ENCODE measurements at places on chromosomes 1 and 21.

DNA sequence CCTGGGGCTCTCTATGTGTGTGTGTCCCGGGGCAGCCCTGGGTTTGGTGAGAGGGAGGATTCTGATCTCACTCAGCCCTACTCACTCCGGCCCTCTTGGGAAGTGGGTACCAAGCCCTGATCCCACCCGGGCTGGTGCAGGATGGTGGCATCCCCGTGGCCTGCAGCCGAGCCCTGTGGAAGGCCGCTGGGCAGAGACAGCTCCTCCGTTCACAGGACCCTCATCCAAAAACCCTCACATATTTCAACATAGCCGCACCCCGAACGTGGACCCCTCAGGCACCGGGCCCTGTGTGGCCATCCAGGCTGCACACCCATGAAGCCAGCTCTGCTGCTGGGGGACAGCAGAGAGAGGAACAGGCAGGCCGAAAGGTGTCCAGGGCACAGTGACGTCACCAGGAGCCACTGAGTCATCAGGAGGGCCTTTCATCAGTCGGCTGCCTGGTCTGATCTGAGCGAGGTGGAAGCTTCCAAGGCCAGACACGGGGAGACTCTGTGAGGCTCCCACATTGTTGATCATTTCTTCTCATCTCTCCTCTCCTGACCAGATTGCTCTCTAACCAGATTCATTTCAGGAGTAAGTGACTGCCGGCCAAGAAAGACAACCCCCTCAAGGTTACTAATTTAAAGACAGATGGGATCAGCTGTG lies 16.2 kb upstream of the GPR157 start:
- DNase-seq = peak; percentile 32

DNA sequence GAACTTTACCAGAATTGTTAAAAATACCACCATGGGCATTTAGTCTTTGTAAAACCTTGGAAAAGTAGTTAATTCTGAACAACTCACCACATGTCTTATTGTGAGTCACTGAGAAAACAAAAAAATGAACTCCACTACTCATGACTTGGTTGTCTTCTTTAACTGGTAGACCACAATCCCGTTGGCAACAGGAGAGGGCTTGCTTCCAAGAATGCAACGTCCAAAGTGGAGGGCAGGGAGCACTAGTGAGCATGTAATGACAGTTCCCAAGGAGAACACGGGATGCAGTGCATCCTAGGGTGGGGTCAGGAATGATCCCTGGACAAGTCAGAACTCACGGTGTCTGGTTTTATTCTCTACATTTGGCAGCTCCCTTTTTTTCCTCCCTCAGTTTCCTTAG lies 15.2 kb upstream of the HMCN1 start:
- no peak for DNase-seq

- DNase-seq = no peak
Measured at GRCh38 chr1:91700332-91700731, 185.6 kb downstream of the TGFBR3 start.

- DNase-seq = no peak
Measured at GRCh38 chr1:169250795-169251194, 116.8 kb downstream of the NME7 start.

GRCh38 chr1:151581451-151581850 lies 30.4 kb upstream of the SNX27 start:
- DNase-seq = no peak

- DNase-seq = no peak
Measured at GRCh38 chr1:7378346-7379130, 392.6 kb upstream of the VAMP3 start.

- DNase-seq = no peak
Measured at GRCh38 chr21:32064281-32064910, 191.6 kb downstream of the HUNK start.

- DNase-seq = peak; percentile 3
Measured at GRCh38 chr1:45470306-45470798, 20.6 kb downstream of the TESK2 start.

- DNase-seq = no peak
Measured at GRCh38 chr1:160657250-160657781, 10.5 kb upstream of the SLAMF1 start.

DNA sequence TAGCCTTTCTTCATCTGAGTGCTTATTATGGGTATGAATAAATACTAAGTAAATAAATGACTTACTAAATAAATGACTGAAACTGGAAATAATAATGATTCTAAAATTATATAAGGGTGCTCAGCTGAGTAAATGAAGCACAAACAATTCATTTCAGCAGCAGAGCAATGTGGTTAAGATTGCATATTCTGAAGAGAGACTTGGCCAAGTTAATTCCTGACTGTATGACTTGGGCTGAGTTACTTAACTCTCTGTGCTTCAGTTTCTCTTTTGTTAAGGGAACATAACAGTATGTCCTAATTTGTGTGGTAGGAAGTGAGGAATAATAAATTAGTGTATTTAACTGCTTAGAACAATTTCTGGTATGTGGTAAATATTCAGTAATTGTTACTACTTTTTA lies 19.1 kb downstream of the AGL start:
- no peak for DNase-seq

DNA sequence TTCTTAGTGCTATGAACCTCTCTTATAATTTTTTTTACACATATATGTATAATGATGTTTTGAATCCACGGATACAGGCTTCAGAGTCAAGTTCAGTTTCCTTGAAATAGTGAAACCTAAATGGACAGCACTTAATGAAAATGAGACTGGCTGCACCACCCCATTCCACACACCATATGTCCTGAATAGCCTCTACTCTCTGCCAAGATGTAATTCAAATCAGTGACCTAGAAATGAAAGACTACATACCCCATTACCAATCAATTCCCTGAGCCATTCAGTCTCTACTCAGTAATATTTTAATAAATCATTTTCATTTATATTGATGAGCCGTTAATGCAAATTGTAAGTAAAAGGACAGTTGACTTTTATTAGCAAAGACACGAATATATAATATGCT lies 614.9 kb upstream of the TMPRSS15 start:
- DNase-seq = no peak

DNA sequence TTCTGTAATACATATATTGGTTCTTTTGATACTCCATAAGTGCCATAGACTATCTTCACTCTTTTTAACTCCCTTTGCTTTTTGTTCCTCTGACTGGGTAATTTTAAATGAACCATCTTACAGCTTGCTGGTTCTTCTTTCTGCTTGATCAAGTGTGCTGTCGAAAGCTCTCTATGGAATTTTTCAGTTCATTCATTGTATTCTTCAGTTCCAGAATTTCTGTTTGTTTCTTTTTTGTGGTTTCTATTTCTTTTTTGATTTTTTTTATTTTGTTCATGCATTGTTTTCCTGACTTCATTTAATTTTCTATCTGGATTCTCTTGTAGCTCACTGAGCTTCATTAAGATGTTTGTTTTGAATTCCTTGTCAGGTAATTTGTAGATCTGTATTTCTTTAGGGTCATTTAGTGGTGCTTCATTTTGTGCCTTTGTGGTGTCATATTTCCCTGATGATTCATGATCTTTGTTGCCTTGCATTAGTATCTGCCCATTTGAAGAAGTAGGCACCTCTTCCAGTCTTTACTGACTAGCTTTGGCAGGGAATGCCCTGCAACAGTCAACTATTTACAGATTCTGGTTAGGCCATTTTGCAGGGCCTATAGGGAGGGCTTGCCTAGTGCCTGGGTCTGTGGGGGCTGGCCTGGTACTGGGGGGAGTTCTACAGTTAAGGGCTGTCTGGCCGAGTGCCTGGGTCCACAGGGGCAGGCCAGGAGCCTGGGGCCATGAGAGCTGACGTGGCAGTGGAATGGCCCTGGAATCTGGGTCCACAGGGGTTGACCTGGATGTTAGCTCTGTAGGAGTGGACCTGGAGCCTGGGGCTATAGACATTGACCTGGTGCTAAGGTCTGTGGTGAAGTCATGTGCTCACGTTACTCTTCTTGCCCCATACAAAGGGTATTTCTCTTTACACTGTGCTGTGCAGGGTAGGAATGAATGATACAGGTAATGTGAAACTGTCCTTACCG lies 89.7 kb downstream of the MAGI3 start:
- DNase-seq = no peak

GRCh38 chr1:167564612-167565270 lies 11.2 kb upstream of the CREG1 start:
- no peak for DNase-seq

DNA sequence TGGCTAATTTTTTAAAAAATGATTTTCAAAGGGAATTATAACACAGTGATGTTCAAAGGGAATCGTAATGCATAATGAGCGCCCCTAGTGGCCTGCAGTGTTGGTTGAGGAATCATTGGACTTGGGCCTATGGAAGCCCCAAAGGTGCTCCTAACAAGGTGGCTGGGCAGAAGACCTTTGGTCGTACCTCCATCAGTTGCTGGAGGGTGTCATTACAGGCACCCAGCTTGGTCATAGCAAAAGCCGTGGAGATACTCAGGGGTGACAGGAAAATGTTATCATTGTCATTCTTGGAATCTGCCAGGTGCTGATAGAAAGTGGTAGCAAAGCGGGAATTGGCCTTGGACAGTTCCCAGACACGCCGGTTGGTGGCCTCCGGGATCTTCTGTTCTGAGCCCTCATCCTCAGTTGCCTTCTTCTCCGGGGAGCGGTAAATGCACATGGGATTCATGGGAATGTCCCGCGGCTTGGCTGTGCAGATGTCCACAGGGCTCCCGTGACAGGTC lies 2.7 kb downstream of the SERPINC1 start:
- peak; percentile 36 for DNase-seq

DNA sequence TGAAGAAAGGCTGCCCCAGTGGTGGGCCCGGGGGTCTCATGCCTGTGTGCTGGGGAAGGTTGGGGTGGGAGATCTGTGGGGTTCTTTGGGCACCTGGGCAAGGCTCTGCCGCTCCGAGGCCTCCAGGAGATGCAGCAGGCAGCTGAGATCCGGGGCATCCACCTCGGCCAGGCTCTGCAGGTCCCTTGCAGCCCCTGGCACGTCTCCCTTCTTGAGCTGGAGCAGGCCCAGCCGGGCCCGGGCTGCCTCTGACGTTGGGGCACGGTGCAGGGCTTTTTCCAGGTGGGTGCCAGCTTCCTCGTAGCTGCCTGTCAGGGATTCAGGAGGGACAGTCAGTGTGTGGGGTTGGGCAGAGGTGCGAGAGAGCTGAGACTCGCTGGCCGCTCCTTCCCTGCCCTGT lies 11.4 kb upstream of the MMEL1 start:
- no peak for DNase-seq

DNA sequence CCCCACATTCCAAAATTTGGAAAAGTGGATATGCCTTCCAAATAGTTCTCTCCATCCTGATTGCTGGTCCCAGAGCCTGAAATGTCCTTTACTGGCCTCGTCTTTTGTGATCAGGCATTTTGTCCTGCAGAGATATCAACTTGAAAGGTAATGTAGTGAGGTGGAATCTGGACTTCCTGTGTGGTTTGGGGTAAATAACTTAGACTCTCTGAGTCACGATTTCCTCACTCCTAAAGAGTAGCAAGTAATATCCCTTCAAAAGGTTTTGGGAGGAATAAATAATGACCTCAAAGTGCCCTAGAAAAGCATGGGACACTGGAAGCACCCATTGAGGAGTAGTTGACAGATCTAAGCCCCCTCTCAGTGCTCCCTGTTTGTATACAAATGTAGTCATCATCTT lies 426.6 kb downstream of the OMA1 start:
- no peak for DNase-seq

GRCh38 chr1:235888119-235888643 lies 21.5 kb upstream of the LYST start:
- DNase-seq = peak; percentile 87
